GM13976 (cell line): ENCODE measurements at places on chromosomes 12 and 14.

DNA sequence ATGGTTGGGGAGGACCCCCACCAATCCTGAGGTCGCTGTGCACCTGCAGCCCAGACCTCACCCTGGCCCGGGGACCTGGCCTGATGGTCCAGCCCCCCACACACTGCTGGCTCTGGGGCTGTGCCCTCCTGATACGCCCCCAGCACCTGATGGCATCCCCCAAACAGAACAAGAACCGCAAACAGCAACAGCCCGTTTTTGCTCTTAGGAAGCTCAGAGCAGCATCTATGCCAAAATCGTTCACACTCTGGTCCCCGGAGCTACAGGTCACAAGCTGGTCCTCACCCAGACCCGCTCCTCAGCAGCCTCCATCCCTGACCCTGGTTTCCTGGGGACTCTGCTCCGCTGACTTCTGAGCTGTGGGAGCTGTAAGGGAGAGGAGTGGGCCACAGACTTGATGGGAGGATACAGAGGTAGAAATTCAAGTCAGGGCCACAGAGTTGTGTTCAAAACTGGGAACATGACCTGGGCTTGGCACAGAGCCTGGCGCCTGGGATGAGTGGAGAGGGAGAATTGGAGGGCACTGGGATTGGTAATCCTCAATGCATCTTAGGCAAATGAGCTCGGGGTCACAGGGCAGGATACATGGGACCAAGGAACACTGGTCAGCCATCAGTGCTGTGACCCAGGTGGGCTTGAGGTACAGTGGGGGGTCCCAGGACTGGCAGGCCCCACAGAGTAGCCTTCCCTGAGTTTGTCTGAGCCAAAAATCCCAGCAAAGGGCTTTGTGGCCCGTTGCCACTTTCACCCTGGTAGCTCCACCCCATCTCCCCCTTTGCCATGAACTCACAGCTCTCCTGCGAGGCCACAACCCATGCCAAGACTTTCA is 170.9 kb upstream of the RTL1 start:
- no peak for DNase-seq

DNA sequence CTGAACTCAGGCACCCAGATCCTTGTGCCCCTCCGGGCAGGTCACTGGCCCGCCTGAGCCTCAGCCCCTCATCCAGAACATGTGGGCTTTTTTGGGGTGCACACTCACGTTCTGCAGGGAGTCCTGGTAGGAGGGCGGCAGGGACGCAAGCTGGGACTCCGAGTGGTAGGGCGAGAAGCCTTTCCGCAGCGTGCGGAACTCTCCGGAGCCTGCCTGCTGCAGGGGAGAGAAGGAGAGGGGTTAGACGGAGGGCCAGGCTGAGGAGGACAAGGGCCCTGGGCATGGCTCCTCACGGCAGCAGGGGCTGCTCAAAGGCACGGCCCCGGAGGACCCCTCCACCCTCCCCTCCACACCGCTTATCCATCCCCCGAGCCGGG is 40.8 kb downstream of the CCNK start:
- no peak for DNase-seq

- no peak for DNase-seq
Measured at GRCh38 chr14:81113176-81113575, 107.6 kb downstream of the GTF2A1 start.

DNA sequence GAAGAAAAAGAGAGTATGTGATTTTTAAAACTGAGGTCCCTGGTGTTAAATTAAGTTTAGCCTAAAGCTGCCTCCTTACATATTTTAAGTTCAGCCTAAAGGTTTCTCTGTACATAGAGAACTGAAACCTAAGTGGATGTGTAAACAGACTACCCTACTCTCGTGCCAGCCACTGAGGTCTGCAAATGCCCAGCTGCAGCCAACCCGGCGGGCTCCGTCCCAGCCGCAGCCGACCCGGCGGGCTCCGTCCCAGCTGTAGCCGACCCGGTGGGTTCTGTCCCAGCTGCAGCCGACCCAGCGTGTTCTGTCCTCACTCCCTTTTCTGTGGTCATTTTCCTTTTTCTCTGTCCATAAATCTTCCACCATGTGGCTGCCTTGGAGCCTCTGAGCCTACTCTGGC is 97.2 kb upstream of the SFSWAP start:
- no peak for DNase-seq

- no peak for DNase-seq
Measured at GRCh38 chr14:73462048-73462715, 3.8 kb upstream of the NUMB start.

DNA sequence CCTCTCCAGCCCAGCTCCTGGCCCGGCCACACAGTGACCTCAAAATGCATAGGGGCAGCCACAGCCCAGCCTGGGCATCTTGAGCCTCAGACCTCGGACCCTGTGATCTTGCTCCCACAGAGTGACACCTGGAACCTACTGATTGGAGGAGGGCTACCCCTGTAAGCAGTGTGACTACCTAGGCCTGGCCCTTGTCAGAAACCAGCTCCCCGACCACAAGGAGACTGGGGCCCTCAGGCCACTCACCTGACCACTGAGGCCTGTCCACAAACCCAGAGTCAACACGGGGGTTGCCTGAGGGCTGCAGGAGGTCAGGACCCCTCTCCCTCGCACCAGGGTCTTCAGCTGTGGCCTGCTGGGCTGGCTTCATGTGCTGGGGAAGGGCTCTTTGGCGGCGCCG is 9.0 kb downstream of the ANHX start:
- DNase-seq: no peak

- no peak for DNase-seq
Measured at GRCh38 chr12:52363111-52363679, 4.1 kb downstream of the KRT85 start.

DNA sequence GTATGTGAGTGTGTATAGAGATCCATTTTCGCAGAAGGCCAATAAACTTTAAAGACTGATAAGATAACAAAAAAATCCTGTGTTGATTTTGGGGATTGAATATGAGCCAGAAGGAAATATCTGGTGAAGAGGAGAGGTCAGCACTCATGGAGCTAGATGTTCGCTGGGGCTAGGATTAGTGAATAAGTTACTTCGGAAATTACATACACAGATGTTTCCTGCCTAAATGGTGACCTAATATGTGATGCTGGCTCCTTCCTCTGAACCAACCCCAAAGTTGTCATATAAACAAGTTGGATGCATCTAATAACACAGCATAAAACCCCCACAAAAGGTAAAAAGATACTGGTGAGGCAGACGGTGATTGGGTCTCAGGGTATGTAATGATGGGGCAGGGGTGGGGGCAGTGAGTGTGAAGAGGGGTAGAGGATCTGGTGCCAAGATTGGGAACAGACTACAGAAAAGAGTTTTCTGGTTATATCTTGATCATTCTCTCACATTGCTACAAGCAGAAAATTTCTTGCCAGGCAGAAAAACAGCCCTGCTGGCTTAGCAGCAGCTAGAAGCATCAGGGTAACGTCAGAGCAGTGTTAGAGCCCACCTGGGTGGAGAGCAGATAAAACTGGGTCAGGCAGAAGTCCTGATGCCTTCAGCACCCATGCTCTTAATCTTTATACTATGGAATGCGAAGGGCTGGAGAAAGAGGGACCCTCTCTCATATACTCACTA is 140.4 kb upstream of the GZMB start:
- DNase-seq: no peak

GRCh38 chr14:21543521-21543960 is 17.4 kb upstream of the SALL2 start:
- DNase-seq: no peak

- peak; percentile 37 for DNase-seq
Measured at GRCh38 chr12:42360747-42361403, 34.9 kb downstream of the PPHLN1 start.

DNA sequence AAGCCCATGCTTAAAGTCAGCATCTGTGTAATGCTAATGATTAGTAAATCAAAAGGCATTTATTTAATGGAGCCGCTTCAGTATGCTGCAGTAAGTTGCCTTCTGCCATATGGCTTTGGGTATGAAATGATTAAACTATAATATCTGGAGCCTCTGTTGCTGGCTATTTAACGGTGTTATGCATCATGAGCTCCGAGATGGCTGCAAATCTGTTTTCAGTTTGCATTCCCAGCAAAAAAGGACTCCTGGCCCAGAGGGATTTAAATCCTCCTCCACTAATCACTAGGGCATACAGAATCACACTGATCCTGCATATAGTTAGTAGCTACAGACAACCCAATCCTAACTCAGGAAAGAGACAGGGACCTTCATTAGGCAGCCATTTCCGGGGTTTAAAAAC is 171.5 kb upstream of the EEA1 start:
- DNase-seq: no peak

DNA sequence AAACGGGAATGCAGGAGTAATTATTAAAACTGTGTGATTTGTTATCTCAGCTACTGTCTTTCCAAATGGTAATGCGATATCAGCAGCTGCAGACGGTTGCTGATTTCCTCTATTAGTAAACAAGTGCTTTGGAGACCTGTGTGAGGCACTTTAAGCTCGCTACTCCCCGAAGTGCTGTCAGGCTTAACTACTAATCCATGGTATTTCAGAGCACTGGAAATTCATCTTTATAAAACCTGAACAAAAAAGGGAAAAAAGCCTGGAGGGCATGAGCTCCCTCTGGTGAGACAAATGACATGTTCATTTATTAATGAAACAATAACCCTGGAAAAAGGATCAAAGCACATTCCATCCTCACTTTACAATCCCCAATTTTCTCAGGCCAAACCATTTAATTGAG is 143.6 kb upstream of the OTX2 start:
- DNase-seq: no peak

- DNase-seq: peak; percentile 66
Measured at GRCh38 chr12:113232840-113233585, 11.7 kb downstream of the TPCN1 start.

DNA sequence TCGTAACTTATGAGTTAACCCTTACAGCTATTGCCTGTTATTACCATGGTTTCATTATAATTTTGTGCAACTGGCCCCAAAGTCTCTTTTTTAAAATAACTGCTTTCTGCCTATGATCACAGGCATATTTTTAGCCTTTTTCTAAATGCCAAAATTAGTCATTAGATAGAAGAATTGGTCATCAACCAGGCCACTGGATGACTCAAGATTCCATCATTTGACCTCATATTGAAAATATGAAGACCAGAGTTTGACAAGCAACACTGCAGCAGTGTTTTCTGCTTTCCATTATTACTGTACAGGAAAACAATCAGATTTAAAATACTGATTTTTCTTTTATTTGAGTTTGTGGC is 54.7 kb upstream of the OTOGL start:
- no peak for DNase-seq

DNA sequence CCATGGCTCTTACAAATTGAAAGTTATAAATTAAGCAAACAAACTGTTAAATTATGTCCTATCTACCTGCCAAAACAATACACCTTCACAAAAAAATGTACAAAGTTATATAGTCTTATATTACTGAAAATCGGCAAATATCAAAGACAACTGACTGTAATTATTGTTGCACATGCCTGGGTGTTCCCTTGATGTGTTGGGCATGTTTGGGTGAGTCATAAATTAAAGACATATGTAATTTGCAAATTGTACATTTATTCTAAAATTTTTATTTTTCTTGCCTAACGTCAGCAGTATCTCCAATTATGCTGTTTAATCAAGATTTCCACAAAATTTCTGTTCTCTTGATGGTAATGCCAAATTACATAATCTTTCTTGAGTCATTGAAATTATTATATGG is 22.0 kb upstream of the SEL1L start:
- DNase-seq: no peak

DNA sequence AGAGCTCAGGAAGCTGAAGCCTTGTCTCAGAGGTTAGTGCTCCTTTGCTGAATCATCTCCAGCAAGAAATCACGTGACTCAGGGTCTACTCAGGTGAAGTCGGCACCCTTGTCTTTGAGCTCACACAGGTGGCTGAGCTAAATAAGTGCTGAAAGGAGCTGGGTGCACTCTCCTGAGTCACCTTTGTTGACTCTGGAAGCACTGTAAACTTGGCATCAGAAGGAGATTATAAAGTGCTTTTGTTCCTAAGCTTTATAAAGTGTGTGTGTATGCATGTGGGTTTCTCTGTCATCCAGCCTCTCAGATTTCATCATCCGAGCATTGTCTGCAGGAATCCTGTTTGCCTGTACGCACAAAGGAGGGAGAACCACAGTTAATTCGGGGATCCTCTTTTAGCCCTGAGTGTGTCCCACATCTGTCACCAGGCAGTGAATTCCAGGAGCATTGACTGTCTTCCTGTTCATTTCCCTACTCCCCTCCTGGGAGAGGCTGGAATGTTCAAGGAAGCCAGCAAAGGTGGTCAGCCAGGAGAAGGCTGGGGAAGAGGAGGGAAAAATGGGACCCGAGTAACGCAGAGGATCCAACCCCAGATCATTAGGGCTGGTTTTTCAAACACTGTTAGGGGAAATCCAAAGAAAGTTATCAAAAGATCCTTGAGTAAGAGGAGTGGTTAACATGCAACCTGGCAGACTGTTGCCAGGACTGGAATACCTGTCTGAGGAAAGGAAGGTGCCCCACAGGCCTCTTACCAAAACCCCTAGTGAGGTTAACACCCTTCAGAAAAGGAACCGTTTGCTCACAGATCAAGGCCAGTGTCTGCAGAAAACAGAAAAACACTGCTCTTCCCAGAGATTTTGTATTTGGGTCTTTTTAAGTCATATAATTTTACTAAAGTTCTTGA is 157.5 kb upstream of the HIF1A start:
- no peak for DNase-seq

- no peak for DNase-seq
Measured at GRCh38 chr12:19282133-19282699, 152.7 kb downstream of the PLEKHA5 start.

DNA sequence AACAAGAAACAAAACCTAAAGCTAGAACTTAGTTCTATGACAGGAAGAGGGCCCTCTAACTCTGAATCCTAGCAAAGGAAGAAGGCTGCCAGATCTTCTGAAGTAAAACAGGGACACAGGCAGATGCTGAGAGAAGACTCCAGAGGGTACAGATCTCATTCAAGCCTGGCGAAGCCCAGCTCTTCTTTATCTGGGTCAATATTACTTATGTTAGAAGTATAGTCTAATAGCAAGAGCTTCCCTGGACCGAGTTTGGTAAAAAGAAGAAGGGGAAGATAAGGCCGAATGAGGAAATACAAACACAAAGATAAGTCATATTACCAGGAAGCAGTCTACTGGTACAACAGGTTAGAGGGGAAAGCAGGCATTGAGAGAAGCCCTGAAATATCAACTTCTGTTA is 79.9 kb upstream of the CCDC91 start:
- DNase-seq: no peak

GRCh38 chr14:76941946-76942805 is 86.3 kb downstream of the IRF2BPL start:
- DNase-seq: no peak

- no peak for DNase-seq
Measured at GRCh38 chr12:96981911-96982310, 74.9 kb downstream of the NEDD1 start.

GRCh38 chr12:1747609-1748008 is 56.7 kb downstream of the ADIPOR2 start:
- no peak for DNase-seq

- DNase-seq: no peak
Measured at GRCh38 chr14:51877810-51878209, 17.4 kb downstream of the GNG2 start.

DNA sequence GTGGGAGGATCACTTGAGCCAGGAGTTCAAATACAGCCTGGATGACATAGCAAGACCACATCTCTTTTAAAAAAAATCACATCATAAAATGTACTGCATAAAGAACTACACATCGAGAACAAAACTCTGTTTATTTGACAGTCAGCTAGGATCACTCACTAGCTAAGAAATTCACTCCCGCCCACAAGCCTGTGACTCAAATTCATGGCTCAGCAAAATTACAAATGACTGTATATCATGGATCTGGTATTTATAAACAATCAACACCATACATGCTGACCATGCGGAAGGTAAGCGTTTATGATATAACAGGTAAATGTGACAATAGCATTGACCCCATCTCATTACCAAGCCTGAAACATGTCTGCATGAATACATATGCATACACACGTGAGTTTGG is 206.5 kb downstream of the EFCAB11 start:
- DNase-seq: no peak

GRCh38 chr14:54364555-54365415 is 32.0 kb upstream of the CDKN3 start:
- DNase-seq: no peak
